ENCODE measurements at places on chromosomes 2 and 18.

- DNase-seq = no peak
These were observed 553 bp downstream of the TIGD1 start for GRCh38 chr2:232549655-232550353.

- no peak for DNase-seq
These were observed 127.5 kb downstream of the NCK2 start for GRCh38 chr2:105872142-105872728.

DNA sequence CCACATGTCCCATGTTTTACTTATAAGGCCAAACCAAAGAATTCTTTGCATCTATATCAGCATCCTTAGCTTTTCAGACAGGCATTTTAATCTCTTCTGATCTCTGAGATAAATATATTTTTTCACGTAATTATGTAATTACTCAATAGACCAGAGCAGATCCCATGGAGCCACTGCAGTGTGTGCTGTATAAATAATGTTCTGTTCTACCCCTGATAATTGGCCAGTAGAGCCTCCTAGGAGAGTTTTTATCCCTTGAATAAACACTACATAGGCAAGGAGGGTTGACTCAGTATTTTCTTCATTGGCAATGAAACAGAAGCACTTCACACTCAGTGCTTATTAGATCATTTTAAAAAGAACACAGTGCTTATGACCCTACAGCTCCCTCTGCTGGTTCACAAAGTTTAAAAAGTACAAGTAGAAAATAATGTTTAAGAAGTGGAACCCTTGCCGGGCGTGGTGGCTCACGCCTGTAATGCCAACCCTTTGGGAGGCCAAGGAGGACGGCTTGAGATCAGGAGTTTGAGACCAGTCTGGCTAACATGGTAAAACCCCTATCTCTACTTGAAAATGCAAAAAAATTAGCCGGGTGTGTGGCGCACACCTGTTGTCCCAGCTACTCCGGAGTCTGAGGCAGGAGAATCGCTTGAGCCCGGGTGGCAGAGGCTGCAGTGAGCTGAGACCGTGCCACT, 91.9 kb downstream of the PPP1R1C start:
- no peak for DNase-seq

DNA sequence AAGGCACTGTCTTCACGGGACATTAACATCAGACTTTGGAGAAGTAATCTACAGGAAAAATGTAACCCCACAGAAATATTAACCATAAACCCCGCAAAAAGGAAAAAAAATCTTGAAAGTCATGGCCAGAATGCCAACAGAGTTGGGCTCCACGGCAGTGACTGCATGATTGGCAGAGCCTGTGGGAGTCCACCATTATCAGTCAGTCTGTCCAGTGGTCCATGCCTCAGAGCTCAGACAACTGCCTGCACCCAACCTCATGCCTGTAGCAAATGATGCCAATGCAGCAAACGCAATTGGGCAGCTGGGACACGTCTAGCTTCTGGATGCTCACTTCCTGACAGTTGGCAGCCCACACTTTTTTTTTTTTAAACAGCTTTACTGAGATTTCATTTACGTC, 5.1 kb upstream of the PPIG start:
- no peak for DNase-seq
